ENCODE measurements at places on chromosomes 2 and 18. TPM values are rescaled to one million over a fixed set of nuclear protein-coding genes. Genes with fewer than 3 reads are reported as not detected.

The NOSTRIN gene
- total RNA-seq: not detected

The QPCT gene
- total RNA-seq: 0.68 TPM

The DPYSL5 gene
- not detected for total RNA-seq

The SULT1C4 gene
- total RNA-seq: not detected

GRCh38 chr2:27689424-27689823 lies 25.7 kb downstream of the SLC4A1AP start:
- no peak for DNase-seq

DNA sequence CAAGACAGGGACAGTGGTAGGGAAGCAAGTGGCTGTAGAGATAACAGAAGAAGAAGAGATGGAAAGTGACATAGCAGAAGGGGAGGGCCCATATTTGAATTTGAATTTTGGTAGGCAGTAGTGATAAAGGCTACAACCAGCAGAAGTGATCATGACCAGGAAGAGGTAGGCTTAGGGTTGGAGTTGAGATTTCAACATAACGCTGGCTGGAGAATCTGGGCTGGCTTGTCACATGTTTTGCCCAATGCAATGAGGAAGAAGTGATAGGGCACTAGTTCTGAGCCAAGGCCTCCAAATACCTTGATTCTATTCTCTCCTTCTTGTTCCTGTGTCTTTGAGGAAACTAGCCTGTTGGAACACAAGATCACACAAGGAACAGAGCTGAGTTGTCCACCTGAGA lies 69.4 kb downstream of the SCG2 start:
- no peak for DNase-seq

DNA sequence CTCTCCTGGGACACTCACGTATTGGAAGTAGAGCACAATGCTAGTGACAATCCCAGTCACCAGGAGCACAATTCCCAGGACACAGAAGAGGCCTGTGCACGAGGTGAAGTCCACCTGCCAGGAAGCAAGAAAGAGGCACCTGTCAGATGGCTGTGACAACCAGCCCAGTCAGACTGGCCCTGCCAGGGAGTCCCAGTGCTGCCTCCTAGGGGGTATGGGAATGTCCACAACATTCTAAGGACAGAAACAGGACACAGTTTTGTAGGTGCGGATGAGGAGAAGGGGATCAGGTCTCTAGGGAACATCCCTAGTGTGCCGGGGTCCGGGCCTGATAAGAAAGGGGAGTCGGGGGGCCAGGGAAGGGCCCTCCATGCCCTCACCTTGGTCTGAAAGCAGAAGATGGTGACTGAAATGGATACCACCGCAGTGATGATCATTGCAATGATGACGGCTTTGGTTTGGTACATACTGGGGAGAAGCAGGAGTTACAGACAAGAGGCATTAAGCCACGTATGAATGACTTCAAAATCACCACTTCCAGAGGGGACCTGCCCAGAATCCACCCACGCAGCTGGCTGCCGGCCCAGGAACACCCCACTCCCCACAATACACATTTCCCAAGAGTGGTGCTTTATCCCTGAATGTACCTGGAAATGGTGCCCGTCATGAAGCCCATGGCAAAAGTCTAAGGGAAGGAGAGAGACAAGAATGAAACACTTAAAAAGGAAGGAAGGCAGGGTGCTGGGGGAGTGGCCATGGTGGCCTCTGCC lies 6.9 kb downstream of the PNKD start:
- no peak for DNase-seq

- DNase-seq: no peak
These were observed 366.9 kb downstream of the NYAP2 start for GRCh38 chr2:225766431-225766830.

DNA sequence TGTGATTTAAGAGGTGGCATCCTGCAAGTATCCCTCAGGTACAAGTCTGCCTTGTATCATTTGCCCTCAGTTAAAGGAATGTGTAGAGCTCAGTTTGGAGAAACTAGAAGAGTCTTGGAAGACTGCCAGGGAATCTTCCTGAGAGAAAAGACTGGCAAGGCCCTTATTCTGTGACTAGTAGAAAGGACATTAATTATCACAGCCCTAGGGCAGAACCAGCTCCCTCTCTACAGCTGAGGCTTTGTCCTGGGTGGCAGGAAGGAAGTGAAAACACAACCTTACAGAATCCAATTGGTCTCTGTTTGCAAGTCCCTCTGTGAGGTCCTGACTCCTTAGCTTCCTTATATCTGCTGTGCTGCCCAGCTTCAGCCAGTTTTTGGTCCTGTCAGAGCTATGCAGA lies 385.9 kb upstream of the CYRIA start:
- no peak for DNase-seq

- no peak for DNase-seq
These were observed 559 bp downstream of the MYL12A start for GRCh38 chr18:3248062-3248657.

GRCh38 chr2:232088771-232089170 lies 127.3 kb downstream of the DIS3L2 start:
- DNase-seq: no peak

GRCh38 chr2:218280260-218280870 lies 10.0 kb downstream of the PNKD start:
- no peak for DNase-seq

All from activated CD4-positive, alpha-beta memory T cell treated with anti-CD3 and anti-CD28 coated beads for 36 hours (primary cell).